ENCODE measurements at places on chromosomes 16 and 17. TPM values are rescaled to one million over a fixed set of nuclear protein-coding genes. Genes with fewer than 3 reads are reported as not detected.
A peak's percentile ranks its signal among the peaks of the same experiment; 100 is the strongest.

The SMG6 gene
- 23.1 TPM for total RNA-seq

The DNAI2 gene
- total RNA-seq: not detected

The ABCA5 gene
- total RNA-seq: 6.8 TPM

The RGS9 gene
- total RNA-seq: 8.6 TPM

The KCNAB3 gene
- total RNA-seq: 7.1 TPM

The FBXO39 gene
- total RNA-seq: not detected

The TMEM219 gene
- 75.5 TPM for total RNA-seq

The DBNDD1 gene
- total RNA-seq: 60.2 TPM

The GNPTG gene
- 35.2 TPM for total RNA-seq

The GAS2L2 gene
- not detected for total RNA-seq

- DNase-seq: no peak
Observed at GRCh38 chr16:76696876-76697275, 419.7 kb downstream of the CNTNAP4 start.

- no peak for DNase-seq
Observed at GRCh38 chr17:63960430-63960829, 12.3 kb downstream of the SCN4A start.

- DNase-seq: no peak
Observed at GRCh38 chr16:87324411-87325275, 7.5 kb upstream of the C16orf95 start.

- DNase-seq: no peak
Observed at GRCh38 chr16:5982979-5983378, 885.4 kb upstream of the EEF2KMT start.

- no peak for DNase-seq
Observed at GRCh38 chr17:74796866-74797265, 20.7 kb upstream of the NAT9 start.

- no peak for DNase-seq
Observed at GRCh38 chr17:42354956-42355843, 33.0 kb downstream of the STAT3 start.

DNA sequence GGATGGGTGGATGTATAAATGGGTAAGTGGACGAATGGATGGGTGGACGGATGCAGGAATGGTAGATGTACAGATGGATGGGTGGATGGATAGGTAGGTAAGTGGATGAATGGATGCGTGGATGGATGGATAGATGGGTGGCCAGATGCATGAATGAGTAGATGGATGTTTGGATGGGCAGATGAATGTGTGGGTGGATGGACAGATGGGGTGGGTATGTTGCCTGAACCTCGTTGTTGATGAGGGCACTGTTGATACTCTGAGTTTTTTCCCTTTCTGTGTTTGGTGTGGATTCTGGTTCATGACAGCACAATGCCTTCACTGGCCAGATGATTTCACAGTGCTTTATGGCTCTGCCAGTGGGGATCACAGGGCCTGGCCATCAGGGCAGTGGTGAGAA, 208.3 kb downstream of the NPIPB11 start:
- DNase-seq: no peak

DNA sequence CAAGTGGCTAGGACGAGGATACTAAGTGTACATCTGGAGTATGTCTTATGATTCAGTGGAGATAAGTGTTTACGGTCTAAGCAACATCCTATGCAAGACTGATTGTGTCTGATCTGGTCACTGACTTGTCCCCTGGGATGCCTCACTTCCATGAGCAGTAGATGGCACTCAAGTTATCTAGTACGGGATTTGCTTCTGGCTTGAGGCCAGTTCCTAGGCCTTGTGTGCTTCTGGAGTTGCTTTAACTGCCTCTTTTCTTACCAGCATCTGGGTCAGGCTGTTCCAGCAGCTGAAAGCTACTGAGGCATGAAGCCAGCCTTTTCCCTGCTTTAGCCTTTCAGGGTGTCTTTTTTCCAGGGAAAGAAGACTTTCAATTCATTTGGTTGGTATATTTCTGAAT, 23.0 kb downstream of the SUPT6H start:
- no peak for DNase-seq

DNA sequence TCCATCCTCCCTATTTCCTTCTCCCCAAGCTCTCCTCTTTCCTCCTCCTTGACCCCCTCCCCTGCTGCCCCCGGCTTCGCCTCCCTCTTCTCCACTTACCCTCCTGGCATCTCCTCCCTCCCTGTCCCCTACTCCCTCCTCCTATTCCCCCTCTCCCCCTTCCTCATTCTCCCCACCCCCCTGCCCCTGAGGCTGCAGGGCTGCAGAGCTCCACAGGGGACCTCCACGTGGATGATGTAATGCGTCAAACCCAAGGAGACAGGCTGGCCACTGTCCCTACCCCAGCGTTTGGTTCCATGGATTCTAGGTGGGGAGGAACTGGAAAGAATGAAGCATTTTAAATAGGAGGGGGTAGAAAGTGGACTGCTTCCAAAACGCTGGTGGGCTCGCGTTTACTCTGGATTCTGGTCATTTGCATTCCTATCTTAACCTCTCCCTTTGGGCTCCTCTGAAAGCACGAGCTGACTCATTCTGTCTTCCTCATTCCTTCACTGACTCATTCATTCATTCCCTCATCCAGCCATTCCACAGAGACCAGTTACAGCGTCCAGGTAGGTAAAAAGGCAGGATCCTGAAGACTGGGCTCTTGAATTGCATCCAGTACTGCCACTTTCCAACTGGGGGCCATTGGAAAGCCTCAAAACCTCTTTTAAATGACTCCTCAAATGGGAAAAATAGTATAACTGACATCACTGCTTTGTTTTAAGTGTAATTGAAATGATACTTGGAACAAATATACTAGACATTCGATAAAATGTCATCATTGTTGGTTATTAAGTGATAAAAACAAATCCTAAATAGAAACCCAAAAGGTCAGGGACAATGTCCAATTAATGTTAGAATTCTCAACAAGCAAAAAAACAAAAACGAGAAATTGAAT, 943 bp upstream of the COTL1 start:
- DNase-seq: peak; percentile 99

GRCh38 chr17:43393944-43394482, 4.8 kb upstream of the ARL4D start:
- peak; percentile 79 for DNase-seq

DNA sequence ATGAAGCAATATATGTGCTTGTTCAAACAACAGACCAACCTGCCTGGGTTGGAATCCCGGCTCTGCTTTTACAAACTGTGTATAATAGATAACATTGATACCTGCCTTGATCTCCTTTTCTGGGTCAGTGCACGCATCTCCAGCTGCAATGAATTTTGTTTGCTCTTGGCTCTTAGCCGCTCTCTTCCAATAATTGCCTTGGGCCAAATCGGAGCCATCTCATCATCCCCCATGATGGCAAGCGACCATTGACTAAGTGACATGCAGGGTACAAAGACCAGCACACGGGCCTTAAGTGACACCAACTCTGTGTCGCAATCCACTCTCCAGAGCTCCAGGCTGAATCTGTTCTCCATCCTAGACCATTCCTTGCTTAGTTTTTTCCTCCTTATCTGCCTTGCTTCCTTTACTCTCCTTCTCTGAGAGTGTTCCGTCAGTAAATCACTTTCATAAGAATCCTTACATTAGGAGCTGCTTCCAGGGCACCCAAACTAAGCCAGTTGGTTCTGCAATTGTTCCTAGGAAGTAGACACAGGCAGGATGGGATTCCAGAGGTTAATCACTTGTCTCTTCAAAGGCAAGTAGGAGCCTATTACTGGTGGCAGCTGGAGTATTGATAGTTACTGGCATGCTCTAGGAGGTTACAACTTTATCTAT, 134.2 kb downstream of the ABCA8 start:
- no peak for DNase-seq

- no peak for DNase-seq
Observed at GRCh38 chr17:28193241-28193640, 125.8 kb upstream of the TMEM97 start.

DNA sequence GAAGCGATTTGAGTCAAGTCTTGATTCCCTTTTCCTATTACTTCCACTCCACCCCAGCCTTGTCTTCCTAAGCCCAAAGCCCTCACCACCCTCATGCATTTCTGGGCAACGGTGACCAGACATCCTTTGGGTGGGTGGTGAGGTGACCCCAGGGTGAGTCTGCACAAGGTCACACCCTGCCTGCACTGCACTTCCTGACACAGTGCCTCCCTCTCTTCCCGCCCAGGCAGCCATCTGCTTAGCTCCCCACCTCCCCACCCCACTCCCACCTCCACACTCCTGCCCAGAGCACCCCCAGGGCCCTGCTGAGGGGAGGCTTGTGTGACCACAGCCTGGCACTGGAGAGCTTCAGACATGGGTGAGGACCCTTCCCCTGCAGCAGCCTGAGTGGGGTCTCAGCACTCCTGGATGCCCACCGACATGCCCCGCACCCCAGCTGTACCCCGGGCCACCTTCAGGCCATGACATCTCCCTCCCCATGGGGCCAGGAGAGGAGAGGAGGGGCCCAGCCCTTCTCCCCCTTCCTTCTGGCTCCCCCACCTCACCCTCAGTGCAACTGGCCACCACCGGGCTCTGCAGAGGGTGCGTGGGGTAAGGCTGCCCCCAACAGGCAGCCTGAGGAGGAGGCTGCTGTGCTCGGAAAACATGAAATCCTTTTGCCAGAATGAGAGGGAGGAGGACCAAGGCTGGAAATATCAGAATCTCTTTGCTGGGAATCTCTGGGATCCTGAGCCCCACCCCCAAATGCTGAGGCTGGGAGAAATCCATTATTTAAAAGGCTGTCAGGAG, 68.6 kb downstream of the CCT6B start:
- peak; percentile 3 for DNase-seq

- no peak for DNase-seq
Observed at GRCh38 chr16:53213542-53213941, 158.8 kb downstream of the CHD9 start.

GRCh38 chr16:68599586-68599985, 45.5 kb upstream of the CDH3 start:
- DNase-seq: no peak

GRCh38 chr17:50272246-50272645, 2.0 kb upstream of the TMEM92 start:
- no peak for DNase-seq

GRCh38 chr17:32722733-32723132, 154.2 kb downstream of the MYO1D start:
- DNase-seq: no peak

DNA sequence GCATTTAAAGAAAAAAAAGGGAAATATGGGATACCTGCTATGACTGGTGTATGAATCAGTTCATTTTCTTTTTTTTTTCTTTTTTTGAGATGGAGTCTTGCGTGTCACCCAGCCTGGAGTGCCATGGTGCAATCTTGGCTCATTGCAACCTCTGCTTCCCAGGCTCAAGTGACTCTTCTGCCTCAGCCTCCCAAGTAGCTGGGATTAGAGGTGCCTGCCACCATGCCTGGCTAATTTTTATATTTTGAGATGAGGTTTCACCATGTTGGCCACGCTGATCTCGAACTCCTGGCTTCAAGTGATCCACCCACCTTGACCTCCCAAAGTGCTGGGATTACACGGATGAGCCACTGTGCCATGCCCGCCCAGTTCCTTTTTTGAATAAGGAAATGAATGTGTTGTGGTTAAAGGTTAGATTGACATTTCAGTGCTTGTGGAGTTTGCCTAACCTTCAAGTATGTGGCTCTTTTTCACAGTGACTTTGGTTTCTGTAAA, 7.7 kb downstream of the HAPSTR1 start:
- DNase-seq: no peak

- peak; percentile 71 for DNase-seq
Observed at GRCh38 chr17:57243171-57243622, 13.1 kb upstream of the MSI2 start.

DNA sequence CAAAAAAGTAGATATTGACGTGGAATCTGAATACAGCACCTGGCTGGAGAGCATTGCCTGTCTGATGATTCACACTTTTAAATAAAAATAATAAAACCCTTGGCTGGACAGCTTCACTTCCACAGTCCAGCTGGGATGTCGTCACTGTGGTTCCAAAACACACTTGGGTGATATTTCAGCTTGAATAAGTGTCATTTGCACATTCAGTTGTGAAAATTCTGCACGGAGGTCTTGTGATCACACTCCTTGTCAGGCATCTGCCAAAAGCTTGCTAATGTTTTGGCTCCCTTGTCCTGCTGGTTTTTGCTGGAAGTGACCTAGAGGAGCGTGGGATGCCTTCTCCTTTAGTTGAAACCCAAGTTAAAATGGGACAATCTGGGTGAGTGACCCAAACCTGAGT, 60.7 kb downstream of the PCTP start:
- DNase-seq: no peak

GRCh38 chr16:70703041-70703834, 17.4 kb upstream of the MTSS2 start:
- no peak for DNase-seq
